ENCODE measurements at places on chromosomes 2 and 18. TPM values are rescaled to one million over a fixed set of nuclear protein-coding genes. Genes with fewer than 3 reads are reported as not detected.

TGFA gene
- 8.0 TPM for total RNA-seq

COL4A4 gene
- not detected for total RNA-seq

RPS27A gene
- total RNA-seq = 550 TPM

RNF125 gene
- total RNA-seq = 4.5 TPM

KCNK3 gene
- total RNA-seq = not detected

DTNA gene
- total RNA-seq = 1.9 TPM

SERPINB4 gene
- 0.13 TPM for total RNA-seq

HOXD10 gene
- total RNA-seq = 7.8 TPM

CTAGE1 gene
- total RNA-seq = not detected
